ENCODE measurements at places on chromosomes 5 and 9.

DNA sequence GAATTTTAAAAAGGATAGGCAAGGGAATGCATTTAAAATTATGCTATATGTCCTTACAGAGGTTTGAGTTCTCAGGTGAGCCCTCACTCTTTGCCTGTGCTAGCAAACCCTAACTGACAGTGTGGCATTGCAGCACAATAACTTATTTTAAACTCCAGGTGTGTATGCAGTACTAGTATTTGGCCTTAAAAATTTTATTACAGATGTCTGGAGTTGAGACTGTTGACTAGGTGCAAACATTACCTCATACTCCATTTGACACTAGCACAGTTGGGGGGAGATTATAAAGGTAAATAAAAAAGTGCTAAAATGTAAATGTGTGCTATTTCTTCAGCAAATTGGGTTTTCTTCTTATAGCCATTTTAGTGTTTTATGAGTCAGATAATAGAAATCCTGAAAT lies 407.7 kb downstream of the SH3GL2 start:
- no peak for DNase-seq

GRCh38 chr5:151800532-151800931 lies 28.8 kb downstream of the G3BP1 start:
- no peak for DNase-seq

DNA sequence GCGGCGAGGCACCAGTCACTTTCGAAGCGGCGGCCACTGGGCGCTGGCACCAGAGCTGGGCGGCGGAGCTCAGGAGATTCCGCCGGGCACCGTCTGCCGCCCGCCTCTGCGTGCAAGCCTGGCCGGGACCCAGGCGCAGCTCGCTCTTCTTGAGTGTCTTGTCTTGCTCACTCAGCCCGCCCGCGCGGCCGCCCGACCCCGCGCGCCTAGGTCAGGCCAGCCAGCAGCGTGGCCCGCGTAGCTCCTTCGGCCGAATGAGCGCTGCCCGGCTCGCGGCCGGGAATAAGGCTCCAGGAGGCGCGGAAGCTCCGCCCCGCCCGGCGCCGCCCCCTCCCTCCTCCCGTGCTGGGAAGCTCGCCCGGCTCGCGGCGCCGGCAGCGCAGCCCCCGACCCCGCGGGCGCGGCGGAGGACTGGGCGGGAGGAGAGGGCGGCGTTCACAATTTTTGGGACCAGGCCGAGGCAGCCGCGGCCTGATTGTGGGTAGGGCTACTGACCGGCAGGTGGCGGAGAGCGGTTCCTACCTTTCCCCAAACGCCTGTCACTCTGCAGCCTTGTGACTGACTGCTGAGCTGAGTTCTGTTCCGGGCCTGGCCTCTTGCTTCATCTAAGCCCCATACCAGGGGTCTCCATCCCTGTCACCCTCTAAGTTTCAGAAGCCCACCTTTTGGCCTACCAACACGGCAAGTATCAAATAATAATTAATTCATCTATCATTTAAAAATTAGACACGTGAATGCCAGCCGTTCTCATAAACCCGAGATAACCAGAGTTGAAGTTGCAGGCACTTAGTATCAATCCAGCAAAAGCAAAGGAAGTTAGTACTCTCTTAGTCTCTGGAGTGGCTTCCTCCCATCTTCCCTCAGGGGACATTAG lies at the start of gene HBEGF:
Gene HBEGF, minus strand, starts transcription at position 256 of the 874 bp plus-strand sequence. CDS start 275 bp downstream, outside the sequence.
- peak; percentile 88 for DNase-seq

DNA sequence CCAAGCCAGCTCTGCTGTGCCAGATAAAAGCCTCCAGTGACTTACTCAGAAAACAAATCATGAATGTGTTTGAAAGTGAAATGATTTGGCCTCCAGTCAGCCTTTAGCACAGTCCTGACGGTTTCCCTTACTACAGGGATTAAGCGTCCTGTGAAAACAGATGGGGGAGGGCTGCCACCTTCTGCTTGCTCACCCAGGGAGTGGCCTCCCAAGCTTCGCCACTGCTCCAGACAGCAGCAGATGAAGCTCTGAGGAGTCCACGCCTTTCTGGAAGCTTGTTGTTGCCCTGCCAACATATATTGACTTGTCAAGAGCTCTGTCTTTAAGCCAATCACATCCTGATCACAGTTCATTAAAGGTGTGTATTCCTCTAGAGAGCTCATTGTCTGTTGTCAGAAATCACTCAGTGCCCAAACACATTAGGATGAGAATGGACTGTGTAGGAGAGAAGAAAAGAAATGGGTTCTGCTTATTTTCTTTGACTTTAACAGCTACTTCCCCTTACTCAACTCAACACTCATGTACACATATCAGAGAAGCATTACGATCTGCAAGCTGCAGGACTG lies 4.9 kb upstream of the FYB1 start:
- no peak for DNase-seq

GRCh38 chr5:43636076-43636475 lies 33.1 kb downstream of the NNT start:
- no peak for DNase-seq

DNA sequence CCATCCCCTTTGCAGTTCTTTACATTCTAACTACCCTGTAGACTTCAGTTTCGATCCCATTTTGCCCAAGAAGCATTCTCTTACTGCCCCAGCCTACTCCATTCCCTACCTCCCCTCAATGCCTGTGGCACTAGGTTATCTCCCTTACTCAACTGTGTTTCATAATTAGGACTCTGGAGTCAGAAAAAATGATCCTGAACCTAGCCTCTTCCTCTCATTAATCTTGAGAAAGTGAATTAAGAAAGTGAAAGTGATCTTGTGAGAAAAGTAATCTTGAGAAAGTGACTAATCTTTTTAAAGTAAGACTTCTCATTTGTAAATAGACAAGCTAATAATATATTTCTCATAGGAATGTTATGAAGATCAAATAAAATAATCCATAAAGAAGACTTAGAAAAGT lies 444.0 kb upstream of the TRPC7 start:
- DNase-seq = no peak

GRCh38 chr5:139638736-139639618 lies 9.2 kb upstream of the CXXC5 start:
- peak; percentile 30 for DNase-seq

GRCh38 chr5:51468196-51468595 lies 84.9 kb downstream of the ISL1 start:
- DNase-seq = no peak

- DNase-seq = no peak
These were observed 21.0 kb downstream of the RMI1 start for GRCh38 chr9:84001621-84002020.

DNA sequence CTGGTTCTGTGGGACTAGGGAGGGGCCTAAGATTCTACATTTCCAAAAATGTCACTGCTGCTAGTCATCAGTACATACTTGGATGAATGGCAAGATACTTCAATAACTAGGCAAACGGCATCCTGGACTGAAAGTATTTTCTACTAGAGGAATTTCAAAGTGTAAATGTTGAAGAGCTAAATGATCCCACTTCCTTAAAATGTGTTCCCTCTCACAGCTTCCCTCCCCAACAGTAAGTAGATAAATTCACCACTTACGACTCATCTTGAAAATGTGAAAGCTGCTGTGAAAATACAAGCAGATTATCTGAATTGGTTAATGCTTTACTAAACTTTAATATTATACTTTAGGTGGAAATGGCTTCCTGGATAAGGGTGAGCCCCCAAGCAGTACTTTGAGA lies 1571.5 kb upstream of the WWC1 start:
- DNase-seq = no peak

DNA sequence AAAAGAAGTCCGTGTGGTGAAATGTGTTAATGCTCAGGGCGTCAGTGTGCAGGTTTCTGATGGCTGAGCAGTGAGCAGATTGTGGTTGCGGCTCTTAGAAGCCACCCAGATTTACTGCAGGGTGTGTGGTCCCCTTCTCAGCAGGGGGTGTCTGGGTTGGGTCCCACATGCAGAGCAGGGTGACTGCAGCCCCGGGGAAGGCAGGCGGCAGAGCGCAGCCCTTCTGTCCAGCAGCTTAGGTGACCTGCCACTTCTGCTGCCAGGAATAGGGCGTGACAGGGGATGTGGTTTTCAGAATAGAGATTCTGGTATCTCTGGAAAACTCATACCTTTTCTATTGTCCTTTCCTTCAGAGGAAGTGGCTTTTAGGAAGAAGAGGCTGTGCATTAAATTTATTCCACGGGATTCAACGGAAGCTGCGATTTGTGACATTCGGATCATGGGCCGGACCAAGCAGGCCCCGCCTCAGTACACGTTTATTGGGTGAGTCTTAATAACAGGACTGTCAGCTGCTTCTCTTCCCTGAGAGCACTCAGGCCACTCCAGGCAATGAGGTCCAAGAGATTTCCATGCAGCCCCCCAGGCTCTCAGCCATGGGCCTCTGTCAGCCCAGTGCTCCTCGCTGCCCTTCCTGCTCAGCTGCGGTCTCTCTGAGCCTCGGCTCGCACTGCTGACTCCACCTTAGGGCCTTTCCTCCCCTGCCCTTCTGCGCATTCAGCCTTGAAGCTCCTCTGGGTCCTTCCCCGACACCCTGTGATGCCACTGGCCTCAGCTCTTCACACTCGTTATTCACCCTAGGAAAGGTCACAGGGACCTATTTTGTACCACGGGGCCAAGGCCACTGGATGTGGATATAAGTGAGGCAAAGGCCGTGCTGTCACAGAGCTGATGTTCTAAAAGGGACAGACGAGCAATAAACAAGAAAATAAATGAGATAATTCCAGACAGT lies 65.4 kb downstream of the MVB12B start:
- DNase-seq = no peak

DNA sequence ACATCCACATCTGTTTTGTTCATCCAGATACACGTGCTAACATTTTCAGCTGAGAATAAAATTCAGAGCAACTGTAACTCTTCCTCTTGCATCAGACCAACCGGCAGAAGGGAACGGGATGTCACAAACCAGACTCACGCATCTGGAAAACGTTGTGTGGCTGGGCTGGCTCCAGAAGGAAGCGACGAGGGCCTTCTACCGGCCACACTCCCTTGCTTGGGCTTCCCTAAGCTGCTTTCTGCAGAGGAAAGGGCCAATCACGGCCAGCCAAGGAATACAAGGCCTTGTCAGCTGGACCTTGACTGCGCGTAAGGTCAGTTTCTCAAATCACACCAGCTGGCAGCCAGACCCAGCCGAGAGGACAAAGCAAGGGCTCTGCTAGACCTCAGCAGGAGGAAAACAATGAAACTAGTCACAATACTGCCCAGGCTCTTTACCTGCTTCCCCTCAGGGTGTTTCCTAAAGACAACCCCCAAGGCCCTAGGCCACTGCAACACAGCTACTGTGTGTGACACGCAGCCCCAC lies 106.1 kb downstream of the THBS4 start:
- DNase-seq = no peak

DNA sequence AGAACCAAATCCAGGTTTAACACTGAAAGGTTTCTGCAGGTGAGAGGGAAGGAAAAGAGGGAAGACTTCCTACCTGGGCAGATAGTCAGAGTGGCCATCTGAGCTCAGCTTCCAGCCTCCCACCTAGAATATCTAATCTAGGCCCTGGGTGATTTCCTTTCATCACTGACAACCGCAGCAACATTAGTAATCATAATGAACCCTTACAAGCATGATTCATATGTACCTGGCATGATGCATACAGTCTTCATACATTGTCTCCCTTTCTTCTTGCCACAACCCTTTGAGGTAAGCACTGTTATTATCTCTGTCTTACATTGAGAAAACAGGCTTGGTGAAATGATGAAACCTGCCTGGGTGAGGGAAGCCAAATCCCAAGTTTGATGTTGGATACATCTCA lies 13.5 kb downstream of the AFAP1L1 start:
- DNase-seq = no peak

- no peak for DNase-seq
These were observed 22.7 kb upstream of the NDUFS4 start for GRCh38 chr5:53537711-53538110.

GRCh38 chr9:114364134-114365041 lies 23.4 kb downstream of the AKNA start:
- DNase-seq = no peak

DNA sequence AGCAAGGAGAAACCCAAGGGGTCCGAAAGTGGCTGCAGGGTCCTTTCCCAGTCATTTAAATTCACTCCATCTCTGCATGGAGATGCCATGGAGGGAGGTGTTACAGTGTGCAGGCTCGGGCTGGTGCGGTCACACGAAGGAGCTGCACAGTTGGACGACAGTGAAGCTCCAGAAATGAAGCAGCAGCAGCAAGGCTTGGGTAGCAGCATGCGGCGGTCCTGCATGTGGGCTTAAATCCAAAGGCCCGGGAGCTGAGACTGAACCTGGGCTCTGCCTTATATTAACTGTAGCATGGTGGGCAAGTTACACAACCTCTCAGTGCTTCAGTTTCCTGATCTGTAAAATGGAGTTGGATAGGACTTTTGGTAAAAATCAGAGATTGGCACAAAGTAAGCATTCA lies 51.4 kb downstream of the APBA1 start:
- DNase-seq = no peak

- no peak for DNase-seq
These were observed 5.0 kb downstream of the HAND1 start for GRCh38 chr5:154472871-154473580.

DNA sequence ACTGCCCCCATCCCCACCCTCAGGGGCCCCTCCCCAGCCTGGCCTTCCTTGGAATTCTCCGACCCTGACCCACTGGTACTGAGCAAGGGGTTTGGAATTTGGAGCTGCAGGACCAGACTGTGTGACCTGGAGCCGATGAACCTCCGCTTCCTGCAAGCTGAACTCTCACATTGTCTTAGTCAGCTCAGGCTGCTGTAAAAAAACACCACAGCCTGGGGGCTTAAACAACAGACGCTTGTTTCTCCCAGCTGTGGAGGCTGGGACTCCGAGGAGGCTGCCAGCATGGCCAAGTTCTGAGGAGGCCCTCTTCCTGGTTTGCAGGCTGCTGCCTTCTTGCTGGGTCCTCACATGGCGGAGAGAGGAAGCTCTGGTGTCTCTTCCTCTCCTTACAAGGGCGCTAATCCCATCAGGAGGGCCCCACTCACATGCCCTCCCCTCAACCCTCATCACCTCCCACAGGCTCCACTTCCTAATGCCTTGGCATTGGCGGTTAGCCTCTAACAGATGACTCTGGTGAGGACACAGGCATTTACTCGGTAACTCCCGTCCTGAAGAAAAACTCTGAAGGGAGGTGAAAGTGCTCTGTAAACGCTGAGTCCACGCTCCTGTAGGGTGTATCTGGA lies 42.4 kb downstream of the C5orf15 start:
- no peak for DNase-seq

DNA sequence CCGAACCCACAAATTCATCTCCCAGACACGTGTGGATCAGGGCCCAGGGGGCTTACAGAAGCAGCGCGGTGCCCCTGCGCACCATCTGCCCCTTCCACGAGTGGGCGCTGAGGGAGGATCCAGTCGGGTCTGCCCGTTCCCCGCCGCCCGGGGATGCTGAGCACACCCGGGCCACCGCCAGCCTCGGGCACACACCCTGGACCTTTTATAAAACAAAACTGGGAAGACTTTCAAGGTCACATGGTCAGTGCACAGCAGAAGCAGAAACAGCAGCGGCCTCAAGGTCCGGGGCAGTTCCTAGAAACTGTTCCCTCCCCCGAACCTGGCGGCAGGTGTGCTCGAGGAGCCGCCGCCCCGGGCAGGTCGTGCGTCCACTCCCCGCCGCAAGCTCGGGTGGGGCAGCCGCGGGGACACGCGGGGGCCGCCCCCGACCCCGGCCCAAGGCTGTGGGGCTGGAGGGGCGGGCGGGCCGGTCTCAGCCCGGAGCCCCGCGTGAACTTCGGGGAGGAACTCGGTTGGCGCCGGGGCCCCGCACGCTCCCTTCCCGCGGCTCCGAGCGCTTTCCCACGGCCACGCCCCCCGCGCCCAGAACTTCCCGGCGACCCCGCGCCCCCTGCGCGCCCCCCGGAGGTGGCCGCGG lies 633 bp upstream of the PPP1R26 start:
- peak; percentile 41 for DNase-seq
